Retina (tissue), 1 donor: ENCODE measurements at places on chromosomes 1 and 21.

DNA sequence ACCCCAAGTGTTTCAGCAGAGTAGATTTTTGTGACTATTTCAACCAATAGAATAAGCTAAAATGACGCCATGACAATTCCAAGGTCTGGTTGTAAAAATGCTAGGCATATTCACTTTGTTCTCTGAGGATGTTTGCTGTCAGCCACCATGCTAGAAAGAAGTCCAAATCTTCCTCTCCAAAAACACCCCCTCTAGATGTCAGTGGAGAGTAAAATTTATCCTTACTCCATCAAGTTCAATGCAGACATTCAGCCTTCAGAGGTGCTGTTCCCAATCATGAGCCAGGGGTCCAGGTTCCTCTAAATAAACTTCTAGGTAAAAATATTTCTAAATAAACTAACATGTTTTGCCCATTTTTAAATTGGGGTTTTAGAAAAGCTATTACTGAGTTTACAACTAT lies 395.4 kb upstream of the ADAMTS5 start:
- no peak for DNase-seq

GRCh38 chr1:109256085-109256484 lies 6.7 kb downstream of the CELSR2 start:
- DNase-seq: no peak

DNA sequence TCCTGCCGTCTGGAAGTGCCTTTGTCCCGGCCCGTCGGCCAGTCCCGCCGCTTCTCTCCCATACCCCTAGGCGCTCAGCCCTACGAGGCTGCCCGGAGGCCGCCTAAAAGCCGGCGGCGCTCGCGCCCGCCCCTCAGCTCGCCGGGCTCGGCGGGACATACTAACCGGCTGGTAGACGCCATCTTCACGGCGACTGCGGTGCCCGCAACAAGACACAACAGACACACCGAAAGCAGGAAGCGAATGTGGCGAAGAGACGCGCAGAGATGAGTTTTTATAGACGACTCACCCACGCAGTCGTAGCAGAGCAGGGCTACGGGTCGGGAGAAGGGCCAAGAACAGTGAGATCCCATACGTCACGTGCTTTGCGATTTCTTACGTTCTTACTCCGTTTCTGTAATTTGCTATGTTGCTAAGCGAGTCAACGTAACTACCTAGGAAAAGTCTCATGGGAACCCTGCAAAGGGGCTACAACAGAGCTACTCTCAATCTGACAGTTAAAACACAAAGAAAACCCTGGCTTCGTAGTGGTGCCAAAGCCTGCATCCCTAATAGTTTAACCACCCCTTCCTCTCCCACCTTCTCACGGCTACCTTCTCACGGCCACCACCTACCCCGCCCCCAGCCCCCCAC lies at the start of gene GTF2B:
GTF2B (minus strand) TSS at position 250 of the 633 bp plus-strand sequence; CDS start at position 182, 68 bp downstream.
- DNase-seq: peak; percentile 94

DNA sequence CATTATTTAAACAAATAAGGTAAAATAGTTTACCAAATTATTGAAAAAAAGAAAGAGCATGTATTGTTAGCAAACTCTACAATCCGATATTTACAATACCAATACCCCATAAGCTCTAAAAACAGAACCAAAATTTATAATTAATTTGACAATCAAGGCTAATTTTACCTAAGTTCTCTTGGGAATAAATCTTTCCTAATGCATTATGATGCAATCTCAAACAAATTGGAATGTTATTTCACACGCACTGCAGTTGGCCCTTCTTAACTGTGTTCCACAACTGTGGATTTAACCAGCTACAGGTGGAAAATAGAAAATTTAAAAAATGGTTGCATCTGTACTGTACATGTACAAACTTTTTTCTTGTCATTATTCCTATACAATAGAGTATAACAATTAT lies 300.1 kb downstream of the BRINP3 start:
- DNase-seq: no peak

GRCh38 chr1:213083112-213083445 lies 32.0 kb downstream of the RPS6KC1 start:
- DNase-seq: no peak

GRCh38 chr1:230647321-230647720 lies 5.0 kb downstream of the COG2 start:
- DNase-seq: no peak

GRCh38 chr1:175270361-175270760 lies 77.8 kb upstream of the KIAA0040 start:
- DNase-seq: no peak

DNA sequence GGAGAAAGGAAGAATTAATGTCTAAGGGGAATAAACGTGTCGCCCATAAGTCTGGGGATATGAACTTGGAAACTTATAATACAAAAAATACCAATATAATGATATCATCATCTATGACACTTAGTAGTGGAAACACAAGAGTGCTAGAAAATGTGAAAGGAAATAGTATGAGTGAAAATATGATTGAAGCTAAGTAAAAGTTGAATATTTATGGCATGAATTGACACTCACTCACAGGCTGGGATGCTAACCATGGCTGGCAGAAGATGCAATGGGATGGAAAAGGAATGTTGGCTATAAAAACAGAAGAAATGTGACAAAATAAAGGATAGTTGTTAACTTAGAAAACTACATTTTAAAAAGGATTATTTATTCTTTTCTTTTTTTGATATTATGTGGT lies 120.1 kb downstream of the XPR1 start:
- no peak for DNase-seq

DNA sequence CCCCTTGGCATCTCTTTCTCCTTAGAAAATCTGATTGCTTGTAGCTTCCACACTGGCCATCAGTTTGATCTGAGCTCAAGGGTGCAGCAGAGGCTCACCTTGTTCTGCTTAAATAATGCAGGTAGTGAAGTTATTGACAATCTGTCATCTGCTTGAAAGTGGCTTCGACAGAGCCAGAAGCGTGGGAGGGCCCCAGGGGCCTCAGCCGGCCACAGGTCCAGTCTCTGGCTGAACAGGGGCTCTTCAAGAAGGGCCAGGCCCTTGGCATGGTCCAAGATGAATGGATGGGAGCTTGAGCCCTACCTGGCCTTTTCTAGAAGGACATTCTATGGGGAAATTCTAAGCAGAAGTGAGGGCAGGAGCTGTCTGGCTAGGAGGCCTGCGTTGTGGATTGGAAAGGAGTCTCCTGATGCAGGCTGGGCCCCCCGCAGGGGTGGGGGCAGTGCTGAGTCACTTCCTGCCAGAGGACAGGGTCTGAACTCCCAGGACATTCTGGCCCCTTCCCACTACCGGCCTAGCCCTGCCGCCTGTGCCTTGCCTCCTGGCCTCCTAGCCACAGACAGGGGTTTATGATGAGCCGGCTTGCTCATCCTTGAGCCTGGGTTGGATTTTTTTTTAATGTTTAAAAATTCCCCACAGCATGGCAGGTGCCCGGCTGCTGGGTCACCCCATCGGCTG lies 162.3 kb upstream of the VAMP3 start:
- no peak for DNase-seq

- no peak for DNase-seq
These were observed 64.6 kb upstream of the GPR153 start for GRCh38 chr1:6325482-6325881.

DNA sequence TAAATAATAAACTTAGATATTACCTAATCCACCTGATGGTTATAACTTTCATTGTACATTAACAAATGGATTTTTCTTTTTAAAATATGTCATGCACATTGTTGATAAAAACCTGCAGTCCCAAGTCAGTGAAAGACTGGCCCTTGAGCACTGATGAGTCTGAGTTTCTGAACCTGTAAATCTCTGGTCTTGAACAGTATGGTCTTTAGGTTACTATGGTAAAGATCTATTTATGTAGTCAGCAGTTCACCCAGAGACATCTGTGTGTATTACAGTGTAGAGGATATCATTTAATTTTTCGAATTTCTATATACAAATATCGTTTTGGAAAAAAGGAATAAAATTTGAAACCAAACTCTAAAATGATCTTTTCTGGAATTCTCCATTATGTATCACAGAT lies 30.4 kb upstream of the SCYL3 start:
- no peak for DNase-seq

DNA sequence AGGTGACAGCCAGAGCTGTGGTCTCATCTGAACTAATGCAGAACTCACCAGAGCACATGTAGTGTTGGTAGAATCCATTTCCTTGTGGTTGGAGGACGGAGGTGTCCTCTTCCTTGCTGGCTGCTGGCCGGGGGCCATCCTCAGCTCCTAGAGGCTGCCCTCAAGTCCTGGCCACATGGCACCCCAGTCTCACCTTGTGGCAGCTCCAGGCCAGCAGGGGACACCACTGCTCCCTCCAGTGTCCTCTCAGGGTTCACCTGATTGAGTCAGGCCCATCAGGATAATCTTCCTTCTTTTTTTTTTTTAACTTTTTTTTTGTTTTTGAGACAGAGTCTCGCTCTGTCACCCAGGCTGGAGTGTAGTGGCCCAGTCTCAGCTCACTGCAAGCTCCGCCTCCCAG lies 2.9 kb downstream of the KCNE1 start:
- no peak for DNase-seq

- no peak for DNase-seq
These were observed 74.2 kb upstream of the RGS4 start for GRCh38 chr1:162994921-162995320.
